CD4-positive, alpha-beta T cell treated with Interferon alpha-2 for 1 hour (primary cell): ENCODE measurements at places on chromosomes 2 and 18.

DNA sequence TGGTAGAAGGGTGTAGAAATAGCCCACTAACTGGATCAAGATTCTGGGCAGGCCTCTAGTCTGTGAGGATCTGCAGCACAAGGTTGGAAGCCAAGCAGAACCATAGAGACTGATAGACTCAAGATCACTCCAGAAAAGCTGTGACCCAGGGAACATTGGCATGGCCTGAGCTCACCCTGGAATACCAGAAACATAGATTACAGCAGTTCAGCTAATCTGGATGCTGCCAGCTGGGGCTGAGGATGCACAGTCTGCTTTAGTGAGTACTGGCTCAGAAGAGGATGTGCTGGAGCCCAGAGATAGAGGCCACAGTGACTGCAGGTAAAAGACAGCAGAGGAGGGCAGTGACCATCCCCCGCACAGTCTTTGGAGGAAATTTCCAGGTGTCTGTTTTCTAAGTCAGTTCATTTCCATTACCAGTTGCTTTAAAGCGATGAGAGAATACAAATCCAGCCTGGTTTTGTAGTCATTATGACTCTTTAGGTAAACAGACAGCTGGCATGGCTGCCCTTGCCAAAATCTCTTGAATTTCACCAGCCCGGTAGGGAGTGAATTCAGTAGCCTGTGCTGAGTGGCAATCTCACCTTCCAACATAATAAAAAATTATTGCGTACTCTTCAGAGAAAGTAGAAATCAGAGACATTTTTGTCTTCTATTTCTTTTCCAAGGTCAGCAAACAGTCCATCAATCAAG lies 119.2 kb downstream of the ANTXR1 start:
- DNase-seq: no peak

GRCh38 chr2:75807992-75808391 lies 97.3 kb upstream of the GCFC2 start:
- DNase-seq: no peak

DNA sequence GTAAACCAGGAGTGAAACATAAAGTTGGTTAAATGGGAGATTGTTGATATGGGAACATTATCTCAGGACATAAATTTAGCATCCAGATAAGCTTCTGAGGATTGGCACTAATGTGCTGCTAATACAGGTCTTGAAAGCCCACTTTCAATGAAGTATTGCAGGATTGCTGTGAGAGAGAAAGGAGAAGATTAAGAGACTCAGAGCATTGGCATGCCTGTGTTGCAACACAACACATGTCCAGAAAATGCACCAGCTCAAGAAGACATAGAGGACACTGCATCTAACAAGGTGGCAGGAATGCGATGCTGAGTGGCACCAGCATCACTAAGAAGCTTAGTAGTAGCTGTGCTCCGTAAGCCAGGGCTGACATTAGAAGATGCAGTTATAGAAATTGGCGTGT lies 728.9 kb downstream of the SUCLG1 start:
- no peak for DNase-seq

DNA sequence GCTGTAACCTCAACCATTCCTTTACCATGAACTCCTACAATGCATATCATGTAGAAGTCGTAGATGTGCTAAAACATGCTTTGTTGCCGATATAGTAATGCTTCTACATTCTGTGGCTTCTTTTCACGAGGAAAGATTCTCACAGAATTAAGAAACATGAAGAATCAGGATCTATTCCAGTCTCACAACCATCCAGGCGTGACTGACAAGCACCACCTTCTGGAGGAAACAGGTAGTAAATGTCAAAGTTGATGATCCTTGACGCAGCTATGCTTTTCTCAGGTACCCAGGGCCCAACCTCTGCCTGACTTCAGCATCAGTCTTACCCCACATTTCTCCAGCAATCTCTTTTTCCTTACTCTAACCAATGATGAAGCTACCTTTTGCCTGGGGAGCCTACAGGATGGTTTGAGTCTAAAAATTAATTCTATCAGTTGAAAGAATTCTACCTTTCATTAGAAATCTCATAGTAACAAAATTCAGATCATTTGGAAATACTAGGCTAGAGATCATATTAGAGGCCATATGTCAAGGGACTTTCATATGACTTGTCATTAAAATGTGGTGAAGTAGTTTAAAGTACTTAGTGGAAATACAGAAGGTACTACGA lies 123.3 kb upstream of the RND3 start:
- DNase-seq: no peak

DNA sequence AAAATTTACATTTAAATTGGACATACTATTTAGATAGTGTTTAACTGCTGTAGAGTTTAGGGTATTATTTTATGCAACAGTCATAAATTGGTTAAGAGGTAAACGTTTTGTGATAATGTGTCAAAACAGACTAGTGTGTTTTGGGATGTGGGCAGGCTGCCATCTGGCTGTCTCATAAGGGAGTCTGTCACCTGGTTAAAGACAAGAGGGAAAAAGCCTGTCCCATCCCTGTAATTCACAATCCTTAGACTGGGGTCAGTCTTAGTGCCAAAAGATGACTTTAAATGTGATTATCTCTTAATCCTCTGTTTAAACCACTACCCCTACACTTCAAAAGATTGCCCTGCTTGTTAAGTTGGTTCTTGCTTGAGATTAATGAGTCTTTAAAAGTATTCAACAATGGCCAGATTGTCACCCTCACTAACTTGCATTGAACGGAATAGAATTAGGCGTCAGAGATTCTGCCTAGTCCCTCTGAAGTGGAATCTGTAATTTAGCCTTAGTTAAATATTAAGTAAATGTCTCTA lies 59.2 kb downstream of the SGPP2 start:
- DNase-seq: no peak

GRCh38 chr2:173881886-173882285 lies 83.3 kb downstream of the SP3 start:
- no peak for DNase-seq

DNA sequence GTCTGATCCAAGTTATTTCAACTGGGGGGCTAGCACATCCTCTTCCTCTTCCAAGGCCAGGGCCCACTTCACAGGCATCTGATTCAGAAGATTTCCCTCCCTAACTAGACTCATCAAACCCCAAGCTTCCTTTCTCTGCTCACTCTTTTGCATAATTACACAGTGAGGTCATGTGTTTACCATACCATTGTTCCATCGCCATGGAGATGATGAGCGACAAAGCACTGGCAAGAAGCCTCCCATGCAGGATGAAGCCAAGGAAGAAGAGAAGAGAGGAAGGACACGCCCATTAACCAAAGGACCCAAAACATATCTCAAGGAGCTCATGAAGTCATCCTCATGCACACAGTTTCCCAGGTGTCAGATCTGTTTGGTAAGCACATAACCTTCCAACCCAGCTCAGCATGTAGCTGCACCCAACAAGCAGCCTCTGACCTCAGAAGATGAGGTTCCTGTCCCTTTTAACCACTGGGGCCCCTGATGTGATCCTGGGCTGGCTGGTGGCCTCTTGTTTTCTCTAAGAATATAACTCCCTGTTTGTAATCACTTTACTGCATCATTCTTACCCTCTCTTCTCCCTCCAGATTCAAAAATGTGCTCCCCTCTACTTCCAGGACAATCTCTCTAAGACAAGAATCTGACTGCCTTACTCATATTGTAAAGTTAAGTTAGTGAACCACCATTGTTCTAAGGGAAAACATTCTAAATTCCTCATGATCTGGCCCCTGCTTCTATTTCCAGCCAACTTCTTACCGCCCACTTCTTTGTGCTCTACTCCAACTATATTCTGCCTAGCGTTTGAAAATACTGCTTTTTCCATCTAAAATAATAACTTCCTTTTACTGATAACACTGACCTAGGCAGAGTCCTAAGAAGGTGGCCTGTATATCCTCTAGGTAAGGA lies 190.1 kb downstream of the TTC32 start:
- DNase-seq: no peak
